ENCODE measurements at places on chromosomes 3 and 15. TPM values are rescaled to one million over a fixed set of nuclear protein-coding genes. Genes with fewer than 3 reads are reported as not detected.

The ANKRD34C gene
- not detected for total RNA-seq

The MGA gene
- 111 TPM for total RNA-seq

The ST8SIA2 gene
- 150 TPM for total RNA-seq

The NPAP1 gene
- 0.94 TPM for total RNA-seq

The ROPN1 gene
- total RNA-seq = not detected

The ARPIN gene
- 21.6 TPM for total RNA-seq

The MDFIC2 gene
- total RNA-seq = not detected

The SYNM gene
- 6.3 TPM for total RNA-seq

The AQR gene
- total RNA-seq = 55.7 TPM

The ASB14 gene
- not detected for total RNA-seq

The ILDR1 gene
- total RNA-seq = not detected

The ZSCAN29 gene
- 47.6 TPM for total RNA-seq

The THAP10 gene
- 4.1 TPM for total RNA-seq

The PGBD4 gene
- 4.7 TPM for total RNA-seq

The TIMP4 gene
- total RNA-seq = 3.4 TPM

The ZPLD1 gene
- not detected for total RNA-seq

The SLC51B gene
- total RNA-seq = not detected

The ADAMTS7 gene
- 26.3 TPM for total RNA-seq

The DUOXA2 gene
- not detected for total RNA-seq
